ENCODE measurements at places on chromosomes 6 and 20. TPM values are rescaled to one million over a fixed set of nuclear protein-coding genes. Genes with fewer than 3 reads are reported as not detected.
A peak's percentile ranks its signal among the peaks of the same experiment; 100 is the strongest.

DNA sequence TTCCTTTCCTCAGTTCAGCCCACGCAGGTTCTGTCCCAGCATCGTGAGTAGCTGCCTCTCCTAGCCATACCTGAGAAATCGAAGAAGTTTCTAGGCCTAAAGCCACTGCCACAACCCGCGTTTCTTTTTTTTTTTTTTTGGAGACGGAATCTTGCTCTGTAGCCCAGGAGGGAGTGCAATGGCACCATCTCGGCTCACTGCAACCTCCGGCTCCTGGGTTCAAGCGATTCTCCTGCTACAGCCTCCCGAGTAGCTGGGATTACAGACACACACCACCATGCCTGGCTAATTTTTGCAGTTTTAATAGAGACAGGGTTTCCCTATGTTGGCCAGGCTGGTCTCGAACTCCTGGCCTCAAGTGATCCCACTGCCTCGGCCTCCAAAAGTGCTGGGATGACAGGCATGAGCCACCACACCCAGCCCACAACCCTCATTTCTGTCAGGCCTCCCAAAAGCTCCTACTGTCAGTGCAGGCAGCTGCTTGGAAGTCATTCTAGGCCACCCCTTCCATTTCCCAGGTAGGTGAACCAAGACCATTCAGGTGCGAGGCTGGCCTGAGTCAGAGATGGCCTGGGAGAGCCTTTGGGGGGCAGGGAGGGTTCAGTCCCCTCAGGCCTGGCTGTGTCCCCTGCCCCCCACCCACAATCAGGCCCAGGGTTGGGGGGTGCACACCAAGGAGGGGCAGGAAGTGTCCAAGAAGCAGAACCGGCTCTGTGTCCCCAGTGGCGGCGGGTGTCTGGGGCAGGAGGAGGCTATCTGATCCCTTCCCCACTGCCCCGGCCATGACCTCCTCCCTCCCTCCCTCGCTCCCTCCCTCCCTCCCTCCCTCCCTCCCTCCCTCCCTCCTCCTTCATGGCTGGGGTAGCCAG, 47.2 kb downstream of the NOL4L start:
- no peaks in the 10 kb centered on the region for H3K27me3 ChIP-seq
- no peak for DNase-seq
- H3K27ac ChIP-seq = no peak overlapping the region
- no peak overlapping the region for H3K4me3 ChIP-seq
- H3K36me3 ChIP-seq = no peaks in the 10 kb centered on the region
- peaks cover 3% of the 10 kb centered on the region for H3K4me1 ChIP-seq

GRM4 gene
- polyA plus RNA-seq = 6.8 TPM

GRCh38 chr6:87421576-87421975, 13.8 kb downstream of the CFAP206 start:
- DNase-seq = no peak
- H3K4me3 ChIP-seq = no peak overlapping the region
- no peaks in the 10 kb centered on the region for H3K4me1 ChIP-seq
- no peaks in the 10 kb centered on the region for H3K36me3 ChIP-seq
- no peak overlapping the region for H3K27ac ChIP-seq
- H3K27me3 ChIP-seq = no peaks in the 10 kb centered on the region

GRCh38 chr20:17327185-17328148, 100.6 kb downstream of the PCSK2 start:
- no peaks in the 10 kb centered on the region for H3K4me1 ChIP-seq
- no peak overlapping the region for H3K27ac ChIP-seq
- H3K27me3 ChIP-seq = peaks cover 5% of the 10 kb centered on the region

DNA sequence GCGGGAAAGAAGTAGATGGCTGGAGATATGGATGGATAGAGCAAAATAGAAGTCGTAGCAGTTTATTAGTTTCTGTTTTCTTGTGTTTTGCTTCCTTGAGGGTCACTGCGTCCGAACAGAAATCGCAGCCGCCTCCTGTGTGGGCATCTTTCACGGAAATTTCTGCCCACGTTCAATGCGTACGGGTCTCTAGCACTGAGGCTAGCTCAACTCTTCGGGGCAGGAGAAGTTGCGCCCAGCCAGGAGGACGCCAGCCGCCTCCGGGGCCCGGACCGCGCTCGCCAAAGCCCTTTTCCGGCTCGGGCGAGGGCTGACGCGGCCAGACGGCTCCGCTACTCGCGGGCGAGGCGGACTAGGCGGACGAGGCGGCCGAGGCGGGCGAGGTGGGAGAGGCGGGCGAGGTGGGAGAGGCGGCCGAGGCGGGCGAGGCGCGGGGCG, 814 bp downstream of the TFAP2B start:
- H3K4me1 ChIP-seq = no peaks in the 10 kb centered on the region
- H3K36me3 ChIP-seq = no peaks in the 10 kb centered on the region
- peaks cover 6% of the 10 kb centered on the region for H3K27me3 ChIP-seq
- DNase-seq = no peak
- peak overlapping the region; percentile 23 for H3K4me3 ChIP-seq
- no peak overlapping the region for H3K27ac ChIP-seq

DNA sequence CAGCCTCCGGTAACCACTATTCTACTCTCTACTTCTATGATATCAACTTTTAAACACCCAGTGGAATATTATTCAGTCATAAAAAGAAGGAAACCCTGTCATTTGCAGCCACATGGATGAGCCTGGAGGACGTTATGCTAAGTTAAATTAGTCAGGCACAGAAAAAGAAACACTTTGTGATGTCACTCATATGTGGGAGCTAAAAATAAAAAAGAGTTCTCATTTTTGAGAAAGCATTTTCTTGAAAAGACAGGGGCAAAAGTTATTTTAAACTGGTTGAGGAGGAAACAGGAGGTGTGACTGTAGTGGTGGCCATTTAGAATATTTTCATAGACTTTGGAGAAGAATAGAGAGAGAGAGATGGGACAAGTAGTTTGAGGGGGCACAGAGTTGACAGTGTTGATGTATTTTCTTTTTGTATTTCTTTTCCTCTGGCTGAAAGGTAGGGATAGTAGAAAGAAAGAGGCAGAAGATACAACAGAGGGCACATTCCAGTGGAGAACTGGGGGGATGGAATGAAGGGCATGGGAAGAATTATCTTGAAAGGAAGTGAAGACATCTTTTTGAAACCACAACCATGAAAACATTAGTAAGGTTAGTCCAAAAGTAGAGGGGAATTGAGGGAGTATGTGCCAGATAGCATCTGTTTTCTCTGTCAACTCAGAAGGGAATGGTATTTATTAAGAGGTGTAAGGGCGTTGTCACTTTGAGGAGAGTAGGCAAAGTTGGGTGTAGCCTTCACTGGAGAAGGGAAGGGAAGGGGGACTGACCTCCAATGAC, 181.3 kb upstream of the GMDS start:
- no peaks in the 10 kb centered on the region for H3K27me3 ChIP-seq
- no peak overlapping the region for H3K27ac ChIP-seq
- no peaks in the 10 kb centered on the region for H3K4me1 ChIP-seq
- H3K4me3 ChIP-seq = no peak overlapping the region

DNA sequence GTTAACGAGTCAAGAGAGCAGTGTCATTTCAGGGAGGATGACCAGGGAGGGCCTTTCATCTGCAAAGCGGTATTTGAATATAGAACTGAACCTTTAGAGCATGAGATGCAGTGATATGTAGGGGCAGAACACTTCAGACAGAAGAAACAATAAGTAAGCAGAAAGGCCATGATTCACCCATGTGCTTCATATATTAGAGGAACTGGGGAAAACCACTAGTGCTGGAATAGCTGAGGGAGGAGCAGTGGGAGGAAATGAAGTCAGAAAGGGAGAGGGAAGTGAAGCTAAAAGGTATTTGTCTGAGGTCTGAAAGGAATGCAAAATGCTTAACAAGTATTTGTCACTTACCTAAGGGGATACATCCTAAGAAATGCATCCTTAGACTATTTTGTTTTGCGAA, 391.2 kb downstream of the ADGRB3 start:
- H3K4me1 ChIP-seq = no peaks in the 10 kb centered on the region
- no peaks in the 10 kb centered on the region for H3K36me3 ChIP-seq

SAMD5 gene
- polyA plus RNA-seq = 3.8 TPM

GRCh38 chr20:63830841-63831588, at the start of gene ZBTB46:
ZBTB46 (minus strand) TSS chr20:63831264; CDS start chr20:63790757, 40,507 bp downstream.
- H3K36me3 ChIP-seq = no peaks in the 10 kb centered on the region
- no peaks in the 10 kb centered on the region for H3K27me3 ChIP-seq
- peak within 1 kb of the TSS; percentile 67 for H3K4me3 ChIP-seq
- DNase-seq = peak; percentile 51

DNA sequence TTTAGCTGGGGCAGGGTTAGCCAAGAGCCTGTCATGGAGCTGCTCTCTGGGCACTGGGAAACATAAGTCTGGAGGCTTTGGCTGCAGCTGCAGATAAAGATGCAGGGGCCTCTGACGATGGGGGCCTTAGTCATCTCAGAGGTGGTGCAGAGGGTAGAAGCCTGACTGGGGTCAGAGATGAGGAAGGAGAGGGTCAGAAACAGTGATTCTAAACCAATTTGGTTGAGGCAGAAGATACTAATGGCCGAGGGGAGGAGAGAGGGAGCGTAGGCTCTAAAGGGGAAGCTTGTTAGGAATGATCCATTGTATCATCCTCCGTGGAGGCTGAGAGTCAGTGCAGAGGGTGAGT, 33.8 kb downstream of the PLEKHG1 start:
- no peaks in the 10 kb centered on the region for H3K36me3 ChIP-seq
- H3K27me3 ChIP-seq = no peaks in the 10 kb centered on the region
- DNase-seq = no peak
- no peak overlapping the region for H3K4me3 ChIP-seq

- H3K27ac ChIP-seq = no peak overlapping the region
- no peaks in the 10 kb centered on the region for H3K36me3 ChIP-seq
- no peaks in the 10 kb centered on the region for H3K4me1 ChIP-seq
Observed at GRCh38 chr6:82882363-82883023, 183.1 kb downstream of the UBE3D start.

DNA sequence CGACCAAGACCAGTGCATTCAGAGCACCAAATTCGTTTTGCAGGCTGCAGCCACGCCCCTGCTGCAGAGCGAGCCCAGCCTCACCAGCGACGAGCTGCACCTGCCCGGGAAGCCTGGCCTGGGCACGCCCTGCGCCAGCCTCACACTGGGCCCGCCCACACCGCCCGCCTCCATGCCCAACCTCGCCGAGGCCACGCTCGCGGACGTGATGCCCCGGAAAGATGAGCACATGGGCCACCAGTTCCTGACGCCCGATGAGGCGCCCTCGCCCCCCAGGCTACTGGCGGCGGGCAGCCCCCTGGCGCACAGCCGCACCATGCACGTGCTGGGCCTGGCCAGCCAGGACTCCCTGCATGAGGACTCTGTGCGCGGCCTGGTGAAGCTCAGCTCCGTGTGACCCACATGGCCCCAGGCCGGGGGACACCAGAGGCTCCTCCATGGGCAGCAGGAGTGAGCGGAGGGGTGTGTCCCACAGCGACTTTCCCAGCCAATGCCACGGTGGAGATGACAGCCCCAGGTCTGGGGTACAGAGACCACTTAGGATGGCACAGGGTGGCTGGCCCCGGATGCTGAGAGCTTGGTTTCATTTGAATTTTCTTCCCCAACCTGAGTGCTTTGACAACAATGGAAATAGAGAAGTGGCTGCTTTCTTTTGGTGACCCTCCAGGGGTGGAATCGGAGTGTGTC, 150.2 kb upstream of the SNX9 start:
- H3K4me3 ChIP-seq = no peak overlapping the region
- no peaks in the 10 kb centered on the region for H3K36me3 ChIP-seq
- H3K27ac ChIP-seq = no peak overlapping the region
- no peak for DNase-seq
- H3K4me1 ChIP-seq = no peaks in the 10 kb centered on the region
- no peaks in the 10 kb centered on the region for H3K27me3 ChIP-seq

NHLRC1 gene
- 1.0 TPM for polyA plus RNA-seq

GRCh38 chr6:106369739-106370138, 9.2 kb downstream of the CRYBG1 start:
- H3K27me3 ChIP-seq = no peaks in the 10 kb centered on the region
- no peak for DNase-seq
- no peaks in the 10 kb centered on the region for H3K36me3 ChIP-seq
- H3K27ac ChIP-seq = no peak overlapping the region

DYNLT2 gene
- polyA plus RNA-seq = 2.9 TPM

DNA sequence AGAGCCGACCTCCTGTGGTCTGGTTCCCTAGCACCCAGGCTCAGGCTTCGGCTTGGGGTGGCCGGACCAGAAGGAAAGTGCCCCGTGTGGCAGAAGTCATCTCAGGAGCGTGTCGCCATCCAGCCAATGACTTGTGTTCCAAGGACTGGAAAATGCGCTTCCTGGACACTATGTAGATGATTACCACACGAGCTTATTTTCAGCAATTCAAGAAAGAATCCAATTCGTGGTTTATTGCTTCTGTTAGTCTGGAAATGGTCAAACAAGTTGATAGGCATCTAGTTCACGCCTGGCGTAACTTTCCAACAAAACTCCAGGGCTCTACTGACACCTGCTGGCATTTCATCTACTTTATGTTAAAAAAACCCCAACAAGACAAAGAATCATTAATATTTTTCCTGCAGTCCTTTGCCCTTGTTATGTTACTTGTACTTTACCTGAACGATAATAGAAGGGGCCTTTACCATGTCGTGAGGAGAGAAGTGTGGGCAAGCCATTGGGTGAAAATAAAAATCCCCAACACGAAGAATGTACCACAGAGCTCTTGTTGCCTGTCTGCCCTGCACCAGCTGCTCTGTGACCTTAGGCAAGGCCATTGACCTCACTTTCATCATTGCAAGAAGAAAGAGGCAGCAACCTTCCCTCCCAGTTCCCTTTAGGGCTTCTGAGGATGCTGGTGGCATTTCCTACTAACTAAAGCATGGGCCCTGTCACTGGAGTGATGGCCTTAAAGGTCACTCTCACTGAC, 154.7 kb upstream of the LAMP5 start:
- no peaks in the 10 kb centered on the region for H3K36me3 ChIP-seq
- H3K4me1 ChIP-seq = no peaks in the 10 kb centered on the region
- H3K27ac ChIP-seq = no peak overlapping the region
- no peaks in the 10 kb centered on the region for H3K27me3 ChIP-seq
- DNase-seq = peak; percentile 59

GRCh38 chr6:91782802-91783201, 1195.9 kb upstream of the MAP3K7 start:
- no peak overlapping the region for H3K27ac ChIP-seq
- H3K4me1 ChIP-seq = no peaks in the 10 kb centered on the region
- H3K4me3 ChIP-seq = no peak overlapping the region
- no peaks in the 10 kb centered on the region for H3K36me3 ChIP-seq
- H3K27me3 ChIP-seq = no peaks in the 10 kb centered on the region
- DNase-seq = no peak

Measured in pancreas (tissue), 10 donors.